Fibroblast of villous mesenchyme (primary cell): ENCODE measurements at places on chromosomes 12 and 14. TPM values are rescaled to one million over a fixed set of nuclear protein-coding genes. Genes with fewer than 3 reads are reported as not detected.

Gene GALNT16
- under 0.01 TPM in 2 replicates for total RNA-seq

Gene FSCB
- total RNA-seq, result under 0.01 TPM in 1 of 2 replicates, not detected in the other

Gene P2RX7
- total RNA-seq, result 0.43 and 0.64 TPM in 2 replicates

Gene HHIPL1
- 3.9 TPM in 2 replicates for total RNA-seq

Gene WSCD2
- under 0.01 TPM in 1 of 2 replicates, not detected in the other for total RNA-seq

Gene SIX1
- under 0.01 and 0.64 TPM in 2 replicates for total RNA-seq

Gene ZBTB42
- total RNA-seq, result 3.5 and 4.3 TPM in 2 replicates

Gene AQP6
- not detected in 2 replicates for total RNA-seq

Gene NRIP2
- total RNA-seq, result under 0.01 and 0.86 TPM in 2 replicates

Gene DNAAF2
- total RNA-seq, result 8.4 and 11.7 TPM in 2 replicates

Gene TRHDE
- 20.9 and 33.7 TPM in 2 replicates for total RNA-seq

Gene AKAP3
- 0.64 and 1.3 TPM in 2 replicates for total RNA-seq

Gene GCH1
- total RNA-seq, result 2.3 and 9.1 TPM in 2 replicates

Gene DPPA3
- total RNA-seq, result not detected in 2 replicates

Gene TAS2R31
- total RNA-seq, result 7.3 and 8.4 TPM in 2 replicates

Gene INHBE
- 1.7 and 4.5 TPM in 2 replicates for total RNA-seq

Gene POLE2
- 14.2 and 17.3 TPM in 2 replicates for total RNA-seq

Gene SAMD15
- total RNA-seq, result 1.3 and 1.6 TPM in 2 replicates

Gene PMCH
- total RNA-seq, result not detected in 2 replicates

Gene ADAMTS20
- total RNA-seq, result under 0.01 TPM in 2 replicates

Gene ZNF891
- total RNA-seq, result 0.86 and 0.97 TPM in 2 replicates

Gene LRRC43
- total RNA-seq, result 1.6 and 1.7 TPM in 2 replicates

Gene CCDC38
- not detected in 2 replicates for total RNA-seq

Gene GXYLT1
- total RNA-seq, result 11.0 and 22.0 TPM in 2 replicates

Gene TAC3
- total RNA-seq, result 0.43 TPM in 1 of 2 replicates, not detected in the other

Gene HOXC10
- 0.43 and 5.2 TPM in 2 replicates for total RNA-seq

Gene PLXNC1
- 0.86 and 0.97 TPM in 2 replicates for total RNA-seq

Gene TBX3
- 109 and 114 TPM in 2 replicates for total RNA-seq

Gene CCDC88C
- under 0.01 and 0.32 TPM in 2 replicates for total RNA-seq

Gene ADAM21
- under 0.01 and 0.43 TPM in 2 replicates for total RNA-seq

Gene PELI2
- 3.0 and 5.2 TPM in 2 replicates for total RNA-seq

Gene CD4
- total RNA-seq, result 1.7 and 1.9 TPM in 2 replicates

Gene PTPRO
- total RNA-seq, result under 0.01 TPM in 2 replicates

Gene BDKRB1
- total RNA-seq, result 5.8 and 15.1 TPM in 2 replicates

Gene GLT8D2
- 51.4 and 55.1 TPM in 2 replicates for total RNA-seq

Gene PCED1B
- total RNA-seq, result 1.7 and 3.2 TPM in 2 replicates

Gene DIO3
- not detected in 2 replicates for total RNA-seq

Gene BCL11B
- not detected in 2 replicates for total RNA-seq

Gene STON2
- total RNA-seq, result 0.32 TPM in 1 of 2 replicates, not detected in the other

Gene TCL1B
- not detected in 2 replicates for total RNA-seq

Gene ESPL1
- 4.8 and 6.5 TPM in 2 replicates for total RNA-seq

Gene COL2A1
- total RNA-seq, result under 0.01 TPM in 1 of 2 replicates, not detected in the other

Gene MGST1
- 92.8 and 169 TPM in 2 replicates for total RNA-seq

Gene ERBB3
- total RNA-seq, result 0.32 and 1.7 TPM in 2 replicates

Gene KRT75
- total RNA-seq, result not detected in 2 replicates

Gene CISTR
- total RNA-seq, result not detected in 2 replicates

Gene RFX4
- total RNA-seq, result not detected in 2 replicates

Gene SIX6
- total RNA-seq, result not detected in 2 replicates

Gene INHBC
- total RNA-seq, result under 0.01 TPM in 1 of 2 replicates, not detected in the other

Gene SELPLG
- total RNA-seq, result 1.3 and 2.2 TPM in 2 replicates

Gene GALNT8
- total RNA-seq, result under 0.01 TPM in 2 replicates

Gene PROX2
- total RNA-seq, result under 0.01 TPM in 1 of 2 replicates, not detected in the other

Gene DDIT3
- 18.1 and 56.7 TPM in 2 replicates for total RNA-seq

Gene KRT82
- total RNA-seq, result not detected in 2 replicates

Gene PMEL
- 1.3 TPM in 2 replicates for total RNA-seq

Gene NTN4
- 51.9 and 135 TPM in 2 replicates for total RNA-seq

Gene COCH
- under 0.01 and 9.0 TPM in 2 replicates for total RNA-seq

Gene RIC8B
- total RNA-seq, result 12.6 and 15.1 TPM in 2 replicates

Gene FOXN4
- total RNA-seq, result not detected in 2 replicates

Gene APOLD1
- total RNA-seq, result 9.3 and 14.7 TPM in 2 replicates
